ENCODE measurements at places on chromosomes 12 and 14.

- DNase-seq, result no peak
Observed at GRCh38 chr12:109768901-109769670, 55.5 kb downstream of the FAM222A start.

- no peak for DNase-seq
Observed at GRCh38 chr12:13253966-13254760, 57.6 kb downstream of the EMP1 start.

DNA sequence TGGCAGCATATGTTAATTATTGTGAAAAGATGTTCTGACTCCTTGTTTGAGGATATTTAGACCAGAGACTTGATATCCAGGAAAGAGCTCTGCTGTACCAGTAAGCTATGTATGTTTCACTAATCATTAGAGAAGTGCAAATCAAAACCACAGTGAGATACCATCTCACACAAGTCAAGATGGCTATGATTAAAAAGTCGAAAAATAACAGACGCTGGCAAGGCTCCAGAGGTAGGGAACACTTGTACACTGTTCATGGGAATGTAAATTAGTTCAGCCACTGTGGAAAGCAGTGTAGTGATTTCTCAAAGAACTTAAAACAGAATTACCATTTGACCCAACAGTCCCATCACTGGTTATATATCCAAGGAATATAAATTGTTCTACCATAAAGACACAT is 171.6 kb downstream of the DPY19L2 start:
- no peak for DNase-seq

DNA sequence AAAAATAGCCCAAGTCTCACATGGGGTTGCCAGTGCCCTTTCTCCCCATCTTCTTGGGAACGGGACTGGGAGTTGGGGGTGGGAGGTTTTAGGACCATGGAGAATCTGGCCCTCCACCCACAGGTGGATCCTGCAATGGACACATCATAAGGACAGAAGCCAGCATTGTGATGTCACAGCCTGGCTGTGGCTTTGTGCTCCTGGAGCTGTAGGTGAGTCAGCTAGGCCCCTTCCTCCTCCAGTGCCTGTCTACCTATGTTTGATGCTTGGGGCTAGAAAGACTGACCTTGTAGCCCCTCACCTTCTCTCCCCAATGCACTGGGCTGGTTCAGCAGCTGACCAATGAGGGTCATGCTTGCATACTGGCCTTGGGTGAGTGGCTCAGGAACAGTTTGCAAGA is at the start of gene CCDC197:
CCDC197 (plus strand) TSS at position 220 of the 400 bp plus-strand sequence. CDS start 831 bp downstream, outside the sequence.
- DNase-seq, result no peak

DNA sequence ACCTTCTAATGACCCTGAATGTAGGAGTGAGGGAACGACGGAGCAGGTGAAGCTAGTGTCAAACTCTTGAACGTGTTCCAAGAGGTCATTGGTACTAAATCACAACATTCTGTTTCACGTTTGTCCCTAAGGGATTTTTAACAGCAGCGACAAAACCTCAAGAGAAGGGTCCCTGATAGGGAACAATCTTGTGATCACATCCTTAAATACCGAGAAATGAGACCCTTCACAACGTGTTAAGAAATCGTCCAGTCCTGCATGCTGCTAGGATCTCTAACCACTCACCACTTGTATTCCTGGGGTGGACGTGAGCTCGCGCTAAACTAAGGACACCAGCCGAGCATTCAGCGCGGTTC is 134.1 kb upstream of the KRAS start:
- no peak for DNase-seq

Measured in fibroblast of skin of left biceps (primary cell).